ENCODE measurements at places on chromosomes 4 and X. TPM values are rescaled to one million over a fixed set of nuclear protein-coding genes. Genes with fewer than 3 reads are reported as not detected.

GRCh38 chr4:153733751-153734448 is 25.9 kb downstream of the RNF175 start:
- no peak for DNase-seq

GYPA gene
- not detected for polyA plus RNA-seq

PDHA2 gene
- polyA plus RNA-seq = not detected

DNA sequence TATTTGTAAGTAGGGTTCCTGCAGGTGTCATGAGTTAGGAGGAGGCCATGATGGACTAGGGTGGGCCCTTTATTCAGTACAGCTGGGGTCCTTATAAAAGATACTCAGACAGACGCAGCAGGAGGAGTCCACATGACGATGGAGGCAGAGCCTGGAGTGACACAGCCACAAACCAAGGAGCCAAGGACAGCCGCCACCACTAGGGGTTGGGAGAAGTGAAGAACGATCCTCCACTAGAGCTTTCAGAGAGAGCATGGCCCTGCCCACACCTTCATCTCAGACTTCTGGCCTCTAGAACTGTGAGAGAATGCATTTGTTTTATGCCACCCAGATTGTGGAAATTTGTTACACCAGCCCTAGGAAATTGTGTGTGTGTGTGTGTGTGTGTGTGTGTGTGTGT is 31.1 kb downstream of the JAKMIP1 start:
- DNase-seq = no peak

DNA sequence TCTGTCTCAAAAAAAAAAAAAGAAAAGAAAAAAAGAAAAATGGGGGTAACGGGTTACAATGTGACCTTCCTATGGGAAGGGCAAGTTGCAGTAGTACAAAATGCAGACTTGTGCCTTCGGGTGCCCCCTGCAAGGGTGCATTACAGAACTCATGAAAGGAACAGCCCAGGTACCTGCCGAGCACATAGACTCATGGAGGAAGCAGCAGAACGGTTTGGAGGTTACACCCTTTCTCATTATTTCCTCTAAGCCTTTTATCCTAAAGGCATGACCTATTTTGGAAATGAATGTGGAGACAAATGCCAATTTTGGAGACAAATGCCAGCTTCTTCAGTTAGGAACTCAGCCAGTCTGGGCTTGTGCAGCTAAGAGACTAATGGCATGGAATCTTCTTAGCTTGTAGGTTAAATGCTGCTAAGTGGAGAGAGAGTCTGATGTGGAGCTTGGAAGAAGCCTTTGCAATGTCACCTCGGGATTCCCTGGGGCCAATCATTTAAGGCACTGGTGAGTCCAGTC is 44.1 kb upstream of the PRKX start:
- DNase-seq = no peak

C1QTNF7 gene
- not detected for polyA plus RNA-seq

DNA sequence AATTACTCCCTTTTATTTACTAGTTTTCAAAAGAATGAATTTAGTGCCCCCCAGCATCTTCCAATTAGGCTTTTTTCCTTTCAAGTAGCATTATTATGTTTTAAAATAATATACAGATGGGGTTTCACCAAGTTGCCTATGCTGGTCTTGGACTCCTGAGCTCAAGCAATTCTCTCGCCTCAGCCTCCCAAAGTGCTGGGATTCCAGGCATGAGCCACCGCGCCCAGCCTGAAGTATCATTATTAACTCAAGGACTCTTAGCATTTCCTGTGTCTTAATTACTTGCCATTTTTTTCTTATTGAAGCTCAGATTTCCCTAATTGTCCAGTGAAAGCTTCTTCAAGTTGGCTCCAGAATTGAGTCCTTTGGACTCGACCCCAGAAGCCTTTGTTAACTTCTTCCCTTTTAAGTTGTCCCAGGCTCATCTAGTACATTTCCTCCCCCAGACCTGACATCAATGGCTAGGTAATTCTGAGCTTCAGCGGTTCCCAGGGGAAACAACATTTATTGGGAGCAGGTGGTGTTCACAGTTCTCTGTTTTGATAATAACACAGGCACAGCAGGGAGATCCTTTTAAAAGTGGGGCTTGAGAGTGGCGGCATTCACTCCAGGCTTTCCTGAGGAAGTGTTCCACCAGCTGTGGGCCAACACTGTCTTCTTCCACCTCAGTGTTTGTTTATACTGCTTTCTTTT is 10.0 kb downstream of the SAT1 start:
- no peak for DNase-seq

- DNase-seq = no peak
Measured at GRCh38 chr4:113881256-113881655, 98.2 kb downstream of the ARSJ start.

DNA sequence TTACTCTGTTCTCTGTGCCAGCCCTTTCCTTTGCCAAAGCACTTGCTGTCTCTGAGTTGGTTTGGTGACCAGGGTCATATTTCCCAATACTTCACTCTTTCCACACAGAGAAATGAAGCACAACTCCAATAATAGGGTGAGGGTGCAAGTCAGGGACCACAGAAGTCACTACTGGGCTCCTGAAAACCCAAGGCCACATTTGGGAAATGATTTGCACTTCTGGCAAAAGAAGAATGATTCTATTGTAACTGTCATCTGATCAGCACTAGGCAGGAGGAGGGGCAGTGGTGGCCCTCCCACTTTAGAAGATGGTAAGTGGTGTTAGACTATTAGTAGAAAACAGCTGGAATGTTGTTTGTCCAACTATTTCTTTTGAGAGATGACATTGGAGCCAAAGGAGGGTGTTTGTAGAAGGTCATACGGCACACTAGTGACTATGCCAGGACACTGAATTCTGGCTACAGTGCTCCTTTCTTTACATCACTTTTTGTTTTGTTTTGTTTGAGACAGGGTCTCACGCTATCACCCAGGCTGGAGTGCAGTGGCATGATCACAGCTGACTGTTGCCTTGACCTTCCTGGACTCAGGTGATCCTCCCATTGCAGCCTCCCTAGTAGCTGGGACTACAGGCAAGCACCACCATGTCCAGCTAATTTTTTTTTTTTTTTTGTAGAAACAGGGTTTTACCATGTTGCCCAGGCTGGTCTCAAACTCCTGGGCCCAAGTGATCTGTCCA is 10.8 kb upstream of the HADH start:
- DNase-seq = no peak

PGAM4 gene
- polyA plus RNA-seq = not detected

DNA sequence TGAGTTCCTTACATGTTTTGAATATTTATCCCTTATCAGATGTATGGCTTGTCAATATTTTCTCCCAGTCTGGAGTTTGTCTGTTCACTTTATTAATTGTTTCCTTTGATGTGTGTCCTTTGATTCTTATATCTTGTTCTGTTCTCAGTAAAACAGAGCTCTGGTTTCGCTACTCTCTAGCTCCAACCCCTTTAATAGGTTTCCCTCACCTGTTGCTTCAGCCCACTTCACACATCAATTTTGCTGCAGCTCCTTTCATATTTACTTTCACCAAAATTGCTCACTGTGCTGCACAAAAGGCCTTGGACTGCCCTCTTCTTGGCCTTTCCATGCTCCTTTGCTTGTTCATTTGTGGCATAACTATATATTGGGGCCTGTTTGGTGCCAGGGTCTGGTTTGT is 85.1 kb downstream of the CFAP299 start:
- no peak for DNase-seq
